ENCODE measurements at places on chromosomes 1 and 21.

- DNase-seq = no peak
These were observed 15.2 kb downstream of the PTPRF start for GRCh38 chr1:43545695-43546387.

DNA sequence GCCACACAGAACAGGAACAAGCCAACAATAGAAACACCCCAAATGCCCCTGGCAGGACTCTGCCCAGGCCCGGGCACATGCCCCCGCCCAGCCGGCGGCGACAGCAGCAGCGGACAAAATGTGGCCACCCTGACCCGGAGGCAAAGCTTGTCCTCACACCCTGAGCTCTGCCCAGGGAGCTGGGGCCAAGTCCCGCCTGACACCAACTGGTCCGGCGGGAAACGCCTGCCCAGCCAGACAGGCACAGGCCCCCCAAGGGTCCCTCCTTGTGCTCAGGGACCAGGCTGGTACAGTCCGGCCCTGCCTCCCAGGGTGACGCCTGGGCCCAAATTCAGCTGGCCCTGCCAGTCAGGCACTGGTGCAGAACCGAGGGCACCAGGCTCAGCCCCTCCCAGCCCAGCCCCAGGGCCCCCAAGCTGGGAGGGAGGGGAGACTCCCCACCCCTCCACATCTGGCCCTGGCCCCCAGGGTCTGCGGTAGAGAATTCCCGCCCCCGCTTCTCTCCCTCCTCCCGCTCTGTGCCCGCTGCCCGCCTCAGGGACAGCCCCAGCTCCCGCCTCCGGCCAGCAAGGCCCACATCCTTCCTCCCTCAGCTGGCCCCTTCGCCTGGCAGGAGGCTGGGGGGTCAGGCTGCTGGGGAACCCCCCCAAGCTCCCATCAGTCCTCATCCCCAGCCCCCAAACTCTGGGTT lies 2.0 kb downstream of the AHDC1 start:
- DNase-seq = no peak

DNA sequence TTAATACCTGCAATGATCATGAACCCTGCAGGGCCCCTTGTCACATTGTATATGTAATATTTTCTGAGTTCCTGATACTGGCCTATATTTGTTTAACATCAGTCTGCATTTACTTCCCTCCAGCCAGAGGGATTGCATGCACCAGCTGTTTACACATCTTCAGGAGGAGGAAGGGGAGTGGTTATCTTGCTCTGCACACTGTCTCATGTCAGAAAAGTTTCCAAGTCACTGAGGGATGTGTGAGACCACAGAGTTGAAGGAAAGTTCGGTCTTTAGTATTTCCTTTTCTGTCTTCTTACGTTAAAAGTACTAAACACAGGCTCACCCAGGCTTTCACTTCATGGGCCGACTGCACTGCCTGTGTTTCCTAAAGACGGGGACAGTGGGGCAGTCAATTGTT lies 574.1 kb downstream of the LMO4 start:
- no peak for DNase-seq

DNA sequence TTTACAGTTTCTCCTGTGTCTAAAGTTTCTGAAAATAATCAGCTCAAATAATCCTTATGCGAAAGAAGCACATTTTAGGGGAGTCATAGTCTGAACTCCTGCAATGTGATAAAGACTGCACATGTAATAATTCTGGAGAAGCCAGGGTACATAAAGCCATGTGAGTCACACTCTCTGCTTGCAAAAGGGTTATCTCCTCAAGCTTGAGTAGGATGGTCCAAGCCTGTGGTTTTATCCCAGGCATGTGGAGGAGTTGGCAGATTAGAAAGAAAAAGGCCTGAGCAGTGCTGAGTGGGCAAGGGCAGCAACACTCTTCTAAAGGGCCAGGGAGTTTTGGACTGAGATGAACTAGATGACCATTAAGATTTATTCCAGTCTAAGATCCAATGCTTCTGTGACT lies 220.4 kb downstream of the RHOU start:
- DNase-seq = no peak

GRCh38 chr1:167501515-167502191 lies 16.7 kb downstream of the CD247 start:
- no peak for DNase-seq

GRCh38 chr1:221672965-221673364 lies 68.9 kb downstream of the DUSP10 start:
- no peak for DNase-seq

DNA sequence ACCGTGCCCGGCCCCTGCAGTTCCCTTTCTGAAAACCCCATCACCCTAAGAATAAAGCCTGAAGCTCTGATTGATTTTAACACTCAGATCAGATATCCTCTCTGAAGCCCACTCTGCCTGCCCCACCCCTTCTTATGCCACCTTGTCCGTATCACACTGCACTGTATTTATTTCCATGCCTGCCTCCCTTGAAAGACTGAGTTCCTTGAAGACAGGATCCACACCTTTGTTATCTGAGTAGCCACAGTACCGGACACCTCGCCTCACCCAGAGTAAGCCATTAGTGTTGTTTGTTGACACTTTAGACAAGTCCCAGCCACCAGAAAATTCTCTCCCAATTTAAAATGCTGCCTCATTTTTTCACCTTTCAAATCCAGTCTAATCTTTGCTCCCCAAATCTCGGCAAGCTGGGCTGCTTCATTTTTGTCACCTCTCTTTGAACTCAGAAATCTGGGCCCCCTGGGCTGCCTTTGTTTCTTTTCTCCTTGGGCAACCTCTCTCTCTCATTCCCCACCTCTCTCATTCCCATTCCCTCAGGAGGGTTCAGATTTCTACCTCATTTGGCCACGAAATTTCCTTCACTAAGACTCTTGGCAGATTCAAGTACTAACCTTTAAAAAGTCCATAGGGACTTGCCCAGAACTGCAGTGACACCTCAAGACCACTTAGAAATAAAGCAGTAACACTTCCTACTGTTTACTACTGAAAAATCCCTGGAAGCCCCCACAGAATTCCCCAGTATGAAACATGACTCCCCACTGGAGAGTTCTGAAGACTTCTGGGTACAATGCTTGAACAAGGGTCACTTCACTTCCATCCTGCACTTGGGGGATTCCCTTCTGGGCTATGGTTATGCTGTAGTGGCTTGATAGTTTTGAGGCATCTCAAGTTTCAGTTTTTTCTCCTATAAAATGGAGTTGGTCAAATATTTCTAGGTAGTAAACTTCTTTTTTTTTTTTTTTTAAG lies 8.7 kb upstream of the PPP1R15B start:
- no peak for DNase-seq

- DNase-seq = no peak
These were observed 66.2 kb upstream of the APOBEC4 start for GRCh38 chr1:183719289-183719688.

GRCh38 chr1:145792484-145792883 lies 31.4 kb downstream of the RNF115 start:
- DNase-seq = no peak

- no peak for DNase-seq
These were observed 226.6 kb upstream of the KAZN start for GRCh38 chr1:14371771-14372497.

DNA sequence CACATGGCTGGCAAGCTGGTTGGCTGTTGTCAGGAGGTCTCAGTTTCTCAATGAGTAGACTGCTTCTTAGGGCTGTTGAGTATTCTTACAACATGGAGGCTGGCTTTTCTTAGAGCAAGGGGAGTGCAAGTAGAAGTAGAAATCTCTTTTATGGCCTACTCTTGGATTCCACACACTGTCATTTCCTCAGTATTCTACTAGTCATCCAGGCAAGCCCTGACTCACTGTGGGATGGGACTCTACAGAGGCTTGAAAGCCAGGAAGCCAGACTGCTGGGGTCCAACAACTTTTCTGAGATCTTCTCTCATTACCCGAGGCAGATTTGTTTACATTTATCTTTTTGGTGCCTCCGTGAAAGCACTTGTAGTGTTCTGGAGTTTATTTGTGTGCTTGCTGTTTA lies 196.2 kb upstream of the APP start:
- DNase-seq = no peak

- no peak for DNase-seq
These were observed 6.6 kb downstream of the TADA1 start for GRCh38 chr1:166869318-166870099.

DNA sequence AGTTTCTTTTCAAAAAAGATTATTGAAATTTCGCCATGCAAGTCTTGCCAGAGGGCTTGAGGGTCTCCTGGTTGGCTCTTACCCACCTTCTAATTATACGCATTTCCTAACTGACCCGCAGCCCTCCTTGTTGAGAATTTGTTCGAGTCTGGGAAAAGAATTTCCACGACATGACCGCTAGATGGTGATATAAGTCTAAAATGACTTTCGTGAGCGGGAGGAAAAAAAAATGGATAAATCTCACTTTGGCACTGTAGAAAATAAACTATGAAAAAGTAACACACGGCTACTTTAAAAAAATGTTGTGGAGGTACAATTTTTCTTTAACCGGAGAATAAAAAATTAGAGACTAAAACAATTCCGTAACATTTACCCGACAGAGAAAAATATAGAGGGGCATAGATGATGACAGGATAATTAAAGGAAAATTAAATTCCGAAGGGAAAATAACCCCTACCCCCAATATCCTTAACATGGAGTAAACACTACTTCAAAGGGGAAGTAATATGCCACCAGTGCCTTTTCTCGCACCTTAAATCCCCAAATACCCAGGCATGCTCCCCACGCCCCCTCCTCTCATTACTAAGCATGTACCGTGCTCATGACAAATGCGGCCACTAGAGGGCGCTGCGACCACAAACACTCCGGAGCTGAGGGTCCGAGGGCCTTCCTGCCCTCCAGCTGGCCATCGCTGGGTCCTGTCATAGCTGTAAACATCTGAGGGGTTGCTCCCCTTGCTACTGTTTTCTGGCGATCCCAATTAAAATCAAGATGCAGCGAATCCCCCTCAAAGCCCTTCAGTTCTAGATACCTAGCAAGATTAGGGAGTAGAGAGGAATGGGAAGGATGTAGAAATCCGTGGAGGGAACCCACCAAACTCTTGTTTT lies 266.9 kb downstream of the ASTN1 start:
- DNase-seq = no peak

GRCh38 chr1:174314433-174314832 lies 133.3 kb upstream of the GPR52 start:
- DNase-seq = no peak

- DNase-seq = no peak
These were observed 41.3 kb downstream of the FHAD1 start for GRCh38 chr1:15288173-15288926.

- no peak for DNase-seq
These were observed 158.8 kb downstream of the PTPRC start for GRCh38 chr1:198797656-198798055.

GRCh38 chr1:195604287-195604686 lies 1004.0 kb downstream of the KCNT2 start:
- DNase-seq = no peak

DNA sequence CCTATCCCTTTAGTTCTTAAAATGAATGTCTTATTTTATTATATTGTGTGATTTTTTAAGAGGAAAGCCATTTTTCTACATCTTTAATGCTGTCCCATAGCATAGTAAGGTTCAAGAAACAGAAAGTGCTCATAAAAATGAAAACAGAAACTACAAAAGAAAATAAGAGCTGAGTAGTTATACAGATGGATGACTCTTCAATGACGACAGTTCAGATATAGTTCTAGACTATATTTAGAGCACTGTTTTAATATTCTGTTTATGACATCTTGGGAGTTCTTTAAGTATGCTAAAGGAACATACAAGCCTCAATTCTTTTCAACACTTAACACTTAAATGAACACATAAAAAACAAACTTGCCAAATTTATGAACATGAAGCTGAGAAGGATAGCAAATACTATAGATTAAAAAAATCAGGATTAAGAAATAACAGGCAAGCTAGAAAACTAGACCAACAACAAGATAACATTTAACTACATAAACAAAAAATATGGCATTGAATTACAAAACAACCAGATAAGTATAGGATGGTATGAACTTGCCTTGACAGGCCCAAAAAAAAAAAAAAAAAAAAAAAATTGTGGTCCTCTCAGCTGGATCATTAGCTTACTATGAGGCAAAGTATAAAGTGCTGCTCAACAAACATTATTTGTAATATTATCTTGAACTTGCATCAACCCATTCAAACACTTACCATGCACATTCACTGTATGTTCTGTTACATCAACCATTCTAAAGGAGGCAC lies 87.9 kb downstream of the ZZZ3 start:
- DNase-seq = no peak

DNA sequence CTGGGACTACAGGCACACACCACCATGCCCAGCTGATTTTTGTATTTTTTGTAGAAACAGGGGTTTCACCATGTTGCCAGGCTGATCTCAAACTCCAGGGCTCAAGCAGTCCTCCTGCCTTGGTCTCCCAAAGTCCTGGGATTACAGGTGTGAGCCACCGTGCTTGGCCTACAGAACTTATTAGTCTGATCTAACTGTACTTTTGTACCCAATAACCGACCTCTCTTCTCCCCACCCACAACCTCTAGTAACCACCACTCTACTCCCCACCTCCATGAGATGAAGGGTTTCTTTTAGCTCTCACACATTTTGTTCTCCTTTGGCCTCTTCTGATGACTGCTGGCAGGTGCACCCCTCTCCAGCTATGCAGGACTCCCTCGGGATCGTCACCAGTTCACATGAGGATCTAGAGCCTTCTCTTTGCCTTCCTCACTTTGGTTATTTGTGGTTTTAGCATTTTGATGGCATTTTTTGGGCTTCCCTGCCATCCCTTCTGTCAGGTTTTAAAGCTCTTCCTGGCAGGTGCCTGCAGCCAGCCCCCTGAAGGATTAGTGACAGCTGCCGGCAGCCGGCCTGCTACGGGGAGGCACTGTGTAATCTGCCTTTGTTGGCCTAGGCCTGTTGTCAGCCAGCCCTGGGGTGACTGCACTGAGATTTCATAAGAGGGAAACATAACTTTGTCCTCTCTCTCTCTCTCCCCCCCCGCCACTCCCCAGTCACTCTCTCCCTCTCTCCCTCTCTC lies 99.8 kb upstream of the ATP1A1 start:
- no peak for DNase-seq

DNA sequence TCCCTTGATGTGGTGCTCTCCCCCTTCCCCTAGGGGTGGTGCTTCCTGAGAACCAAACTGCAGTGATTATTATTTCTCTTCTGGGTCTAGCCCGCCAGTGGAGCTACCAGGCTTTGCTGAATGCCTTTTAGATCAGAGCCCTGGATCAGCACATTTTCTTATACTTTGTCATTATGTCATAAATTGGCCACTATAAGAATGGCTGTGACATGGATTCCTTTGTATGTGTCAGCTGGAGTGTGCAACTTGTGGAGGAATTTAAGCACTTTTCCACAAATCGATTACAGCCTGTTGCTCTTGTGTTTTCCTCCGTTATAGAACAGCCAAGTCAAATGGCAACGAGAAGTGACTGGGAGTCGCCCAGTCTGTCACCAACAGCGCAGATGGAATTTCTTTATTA lies 273.3 kb downstream of the DUSP10 start:
- no peak for DNase-seq

- DNase-seq = no peak
These were observed 90.6 kb downstream of the GLUL start for GRCh38 chr1:182301026-182301436.

DNA sequence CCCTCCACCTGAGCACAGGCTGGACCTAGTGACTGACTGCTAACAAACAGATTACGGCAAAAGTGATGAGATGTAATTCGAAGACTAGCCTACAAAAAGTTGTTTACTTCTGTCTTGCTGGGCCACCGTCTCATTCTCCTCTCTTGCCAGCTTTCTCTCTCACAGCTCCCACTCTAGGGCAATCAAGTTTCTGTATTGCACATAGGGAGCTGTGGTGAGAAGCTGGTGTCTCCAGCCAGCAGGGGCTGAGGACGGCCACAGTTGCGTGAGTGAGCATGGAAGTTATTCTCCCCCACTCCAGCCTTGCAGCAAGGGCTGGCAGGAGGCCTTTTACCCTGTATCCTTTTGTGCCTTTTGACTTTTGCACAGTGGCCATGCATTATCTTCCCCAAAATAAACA lies 8.6 kb upstream of the COL6A2 start:
- DNase-seq = no peak

GRCh38 chr1:89271341-89272015 lies 1.2 kb downstream of the GBP5 start:
- DNase-seq = no peak
